ENCODE measurements at places on chromosomes 4 and X.
A peak's percentile ranks its signal among the peaks of the same experiment; 100 is the strongest.

DNA sequence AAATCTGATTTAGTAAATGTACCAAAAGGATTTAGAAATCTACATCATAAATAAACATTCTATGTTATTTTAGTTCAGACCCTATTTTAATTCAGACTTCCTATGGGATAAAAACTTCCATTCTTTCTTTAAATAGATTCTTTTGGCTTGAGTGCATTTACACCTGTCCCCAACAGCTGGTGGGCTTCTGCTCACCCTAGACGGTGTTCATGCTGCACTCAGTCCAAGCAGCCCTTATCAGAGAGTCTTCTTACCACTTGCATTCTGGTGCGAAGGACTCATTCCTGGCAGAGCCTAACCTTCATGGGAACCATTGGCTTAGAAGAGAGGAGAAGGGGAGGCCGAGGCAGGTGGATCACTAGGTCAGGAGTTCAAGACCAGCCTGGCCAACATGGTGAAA, 57.3 kb downstream of the NPNT start:
- DNase-seq, result no peak

GRCh38 chr4:53844551-53844950, 219.9 kb downstream of the CHIC2 start:
- no peak for DNase-seq

DNA sequence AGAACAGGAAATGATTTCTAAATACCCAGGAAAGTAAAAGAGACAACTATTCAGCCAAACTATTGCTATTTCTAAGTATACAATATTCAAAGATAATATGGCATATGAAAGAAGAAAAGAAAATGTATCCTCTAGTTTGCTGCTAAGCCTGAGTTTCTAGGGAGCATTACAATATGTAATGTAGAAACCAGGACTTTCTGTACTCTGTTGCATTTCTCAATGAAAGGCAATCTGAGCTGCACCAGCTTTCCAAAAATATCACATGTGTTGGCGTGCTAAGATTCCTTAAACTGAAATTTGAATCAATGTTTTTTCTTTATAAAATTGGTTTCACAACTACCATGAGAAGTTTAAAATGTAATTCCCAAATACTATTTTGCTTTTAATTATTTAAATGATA, 129.6 kb downstream of the ANK2 start:
- no peak for DNase-seq

DNA sequence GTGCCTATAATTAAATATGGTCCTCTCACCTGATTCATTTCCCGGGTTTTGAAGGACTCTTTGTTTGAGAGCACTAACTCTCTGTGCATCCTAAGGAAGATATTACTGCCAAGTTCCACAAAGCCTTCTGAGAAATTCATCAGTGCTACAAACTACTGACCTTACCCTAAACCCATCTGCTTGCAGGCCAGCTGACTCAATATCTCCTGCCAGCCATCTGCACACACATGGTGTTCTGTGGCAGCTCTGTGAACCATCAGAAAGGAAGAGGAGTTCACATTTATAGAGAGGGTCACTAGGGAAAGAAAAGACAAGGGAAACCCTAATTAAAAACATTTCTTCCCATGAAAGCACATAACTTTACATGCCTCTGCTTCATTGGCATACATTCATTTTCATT, 156.7 kb downstream of the ATP10D start:
- no peak for DNase-seq

GRCh38 chrX:74911494-74911893, 13.8 kb downstream of the NEXMIF start:
- no peak for DNase-seq

GRCh38 chr4:16259889-16260246, 33.6 kb upstream of the TAPT1 start:
- DNase-seq, result no peak

GRCh38 chr4:112975567-112976355, 73.7 kb upstream of the ANK2 start:
- DNase-seq, result no peak

DNA sequence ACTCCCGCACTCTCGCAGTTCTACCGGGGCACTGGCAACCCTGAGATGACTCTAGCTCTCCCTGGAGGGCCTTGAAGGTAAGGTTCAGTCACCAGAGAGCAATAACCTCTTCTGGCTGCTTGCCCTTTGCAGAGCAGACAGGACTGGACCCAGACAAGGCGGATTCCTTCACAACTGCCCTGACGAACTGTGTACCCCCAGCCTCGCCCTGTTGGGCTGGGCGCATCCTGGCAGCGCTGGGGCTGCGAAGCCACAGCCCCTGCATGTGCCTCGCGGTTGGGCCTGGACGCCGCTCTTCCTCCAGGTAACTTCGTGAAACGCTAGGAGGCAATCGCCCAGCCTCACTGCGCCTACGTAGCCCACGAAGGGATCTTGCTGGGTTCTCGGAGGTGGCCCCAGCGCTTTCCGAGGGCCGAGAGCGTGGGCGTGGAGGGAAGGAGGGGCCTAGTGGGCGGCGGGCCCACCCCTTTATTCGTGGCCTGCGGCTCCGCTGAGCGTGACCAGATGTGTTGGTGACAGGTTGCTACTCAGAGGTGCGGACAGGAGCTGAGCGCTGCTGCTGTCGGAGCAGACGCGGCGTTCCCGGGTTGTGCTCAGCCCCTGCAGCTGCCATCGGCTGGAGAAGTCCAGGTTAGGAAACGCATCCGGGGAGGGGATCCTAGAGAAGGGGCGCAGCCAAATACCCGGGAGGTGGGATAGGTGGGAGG, 1.9 kb upstream of the MAMLD1 start:
- DNase-seq, result no peak

DNA sequence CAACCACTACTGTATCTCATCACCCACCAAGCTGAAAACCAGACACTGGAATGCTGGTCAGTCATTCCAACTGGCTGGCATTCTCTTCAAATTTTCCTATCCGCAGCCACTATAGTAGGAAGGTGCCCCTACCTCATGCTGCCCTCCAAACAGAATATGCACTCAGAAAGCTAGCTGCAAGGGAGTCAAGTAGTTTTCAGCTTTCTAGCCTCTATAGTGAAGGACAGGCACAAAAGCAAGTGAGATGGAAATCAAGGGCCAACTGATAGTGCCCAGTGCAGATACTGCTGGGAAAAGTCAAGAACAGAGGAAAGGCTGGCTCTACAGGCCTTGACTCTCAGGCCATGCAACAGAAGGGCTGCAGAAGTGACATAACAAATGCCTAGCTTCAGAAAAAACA, 47.2 kb downstream of the BCOR start:
- no peak for DNase-seq

DNA sequence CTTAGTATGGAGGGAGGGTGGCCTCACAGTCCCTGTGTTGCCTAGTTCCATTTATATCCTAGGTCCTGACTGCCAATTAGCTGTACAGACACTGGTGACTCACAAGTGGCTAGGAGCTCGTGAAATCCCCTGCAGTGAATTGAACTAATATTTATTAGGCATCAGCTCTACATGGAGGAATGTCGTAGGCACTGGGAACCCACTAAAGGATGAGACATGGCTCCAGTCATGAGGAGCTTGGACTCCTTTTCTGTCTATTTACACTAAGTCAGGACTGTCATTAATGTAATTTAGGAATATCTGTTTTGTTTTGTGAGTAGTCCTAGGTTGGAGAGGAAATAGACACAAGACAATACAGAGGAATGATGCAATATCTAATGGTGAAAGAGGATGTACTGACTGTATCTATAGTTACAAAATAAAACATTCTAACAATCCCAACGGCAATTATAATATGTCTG, 67.7 kb downstream of the MID1IP1 start:
- peak; percentile 17 for DNase-seq

- no peak for DNase-seq
Measured at GRCh38 chr4:16752150-16752549, 146.3 kb downstream of the LDB2 start.

- no peak for DNase-seq
Measured at GRCh38 chr4:87540146-87541058, 11.2 kb upstream of the SPARCL1 start.

DNA sequence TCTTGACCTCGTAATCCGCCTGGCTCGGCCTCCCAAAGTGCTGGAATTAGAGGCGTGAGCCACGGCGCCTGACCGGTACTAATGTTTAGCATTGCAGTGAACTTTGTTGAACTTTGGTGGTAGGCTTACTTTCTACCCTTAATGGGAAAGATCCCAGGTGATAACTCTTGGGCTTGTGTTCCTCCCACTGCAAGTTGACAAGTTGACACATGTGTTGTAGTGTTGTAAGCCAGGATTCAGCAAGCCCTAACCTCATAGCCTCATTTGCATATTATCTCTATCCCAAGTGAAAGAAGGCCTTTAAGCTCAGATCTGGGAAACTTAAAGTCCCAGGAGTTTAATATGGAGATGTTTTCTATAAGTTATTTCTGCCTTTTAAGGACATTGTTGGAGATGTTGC, 80.0 kb upstream of the CLCN4 start:
- no peak for DNase-seq

GRCh38 chrX:133908223-133908955, 77.0 kb downstream of the GPC3 start:
- DNase-seq, result no peak

GRCh38 chr4:5237086-5237660, 185.9 kb downstream of the STK32B start:
- DNase-seq, result no peak

DNA sequence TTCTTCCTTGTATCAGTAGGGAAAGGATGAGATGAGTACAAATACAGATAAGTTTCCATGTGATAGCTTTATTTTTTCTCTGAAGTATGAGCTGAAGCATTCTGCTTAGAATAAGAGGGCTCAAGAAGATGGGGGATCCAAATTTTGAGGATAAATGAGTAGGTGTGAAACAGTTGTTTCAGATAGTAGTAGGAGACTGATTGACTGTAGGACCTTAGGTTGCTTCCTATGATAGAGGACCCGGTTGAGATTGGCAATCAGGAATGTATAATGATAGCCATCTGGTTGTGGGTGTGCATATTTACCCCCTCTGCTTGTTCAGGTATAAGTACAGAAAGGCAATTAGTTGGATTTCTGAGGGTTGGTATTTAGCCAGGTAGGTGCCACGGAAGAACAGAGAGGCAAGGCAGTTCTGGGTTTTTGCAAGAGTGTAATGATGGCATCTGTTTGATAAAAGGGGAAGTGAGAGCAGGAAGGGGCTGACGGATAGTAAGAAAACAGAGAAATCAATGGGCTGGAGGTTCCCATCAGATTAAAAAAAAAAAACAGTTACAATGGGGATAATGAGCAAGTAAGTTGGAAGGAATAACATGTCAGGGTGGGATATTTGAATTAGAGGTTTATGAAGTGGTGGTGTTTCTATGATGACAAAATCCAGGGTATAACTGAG, 13.7 kb downstream of the OCRL start:
- DNase-seq, result no peak

DNA sequence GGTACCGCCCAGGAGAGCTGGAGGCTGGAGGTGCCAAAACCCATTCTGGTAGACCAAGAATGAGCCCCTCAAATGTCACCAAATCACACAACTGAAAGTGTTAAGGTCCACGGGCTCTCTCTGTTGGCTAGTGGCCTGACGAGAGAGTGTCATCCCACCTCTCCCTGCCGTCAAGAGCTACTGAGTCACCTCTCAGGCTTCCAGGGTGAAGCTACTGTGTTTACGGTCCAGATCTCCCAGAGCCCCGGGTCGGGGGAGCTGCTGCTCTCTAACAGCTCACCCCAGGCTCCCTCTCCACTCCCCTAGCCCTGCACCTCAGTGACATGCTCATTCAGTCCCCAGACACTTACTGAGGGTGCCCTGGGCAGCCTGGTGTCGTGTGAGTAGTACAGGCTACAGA, 59.2 kb downstream of the ADGRG2 start:
- DNase-seq, result no peak

GRCh38 chrX:129818123-129818522, 25.6 kb downstream of the ZDHHC9 start:
- no peak for DNase-seq

DNA sequence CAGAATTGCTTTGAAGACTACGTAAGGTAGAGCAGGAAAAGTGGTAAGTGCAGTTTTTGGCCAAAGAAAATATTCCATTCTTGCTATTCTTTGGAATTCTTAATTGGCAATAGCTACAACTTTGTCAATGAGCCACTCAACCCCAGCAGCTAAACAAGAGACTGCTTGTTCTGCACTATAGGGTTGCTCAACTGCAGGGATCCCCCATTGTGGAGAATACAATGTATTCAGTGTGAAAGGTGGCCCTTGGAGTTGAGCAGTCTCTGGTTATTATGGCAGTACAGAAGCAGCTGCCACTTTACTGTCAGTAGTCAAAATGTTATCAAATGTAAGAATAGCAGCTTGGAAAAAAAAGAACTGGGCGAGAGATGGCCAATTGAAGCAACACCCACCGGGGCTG, 808.7 kb downstream of the CENPC start:
- DNase-seq, result no peak

GRCh38 chr4:80507507-80507906, 172.0 kb downstream of the CFAP299 start:
- no peak for DNase-seq

DNA sequence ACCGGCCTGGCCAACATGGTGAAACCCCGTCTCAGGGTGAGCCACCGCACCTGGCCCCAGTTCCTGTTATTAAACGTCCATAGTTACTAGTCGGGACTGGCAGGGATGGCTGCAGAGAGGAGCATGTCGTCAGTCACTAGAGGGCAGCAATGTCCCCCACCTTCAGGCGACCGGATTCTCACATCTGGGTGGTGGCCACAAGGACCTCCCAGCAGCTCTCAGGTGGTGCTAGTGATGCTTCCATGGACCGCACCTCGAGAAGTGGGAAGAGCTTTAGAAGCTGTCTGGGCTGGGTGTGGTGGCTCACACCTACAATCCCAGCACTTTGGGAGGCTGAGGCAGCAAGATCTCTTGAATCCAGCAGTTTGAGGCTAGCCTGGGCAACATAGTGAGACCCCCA, 13.3 kb upstream of the IL3RA start:
- peak; percentile 66 for DNase-seq

GRCh38 chrX:10514891-10515290, 105.5 kb downstream of the MID1 start:
- no peak for DNase-seq

DNA sequence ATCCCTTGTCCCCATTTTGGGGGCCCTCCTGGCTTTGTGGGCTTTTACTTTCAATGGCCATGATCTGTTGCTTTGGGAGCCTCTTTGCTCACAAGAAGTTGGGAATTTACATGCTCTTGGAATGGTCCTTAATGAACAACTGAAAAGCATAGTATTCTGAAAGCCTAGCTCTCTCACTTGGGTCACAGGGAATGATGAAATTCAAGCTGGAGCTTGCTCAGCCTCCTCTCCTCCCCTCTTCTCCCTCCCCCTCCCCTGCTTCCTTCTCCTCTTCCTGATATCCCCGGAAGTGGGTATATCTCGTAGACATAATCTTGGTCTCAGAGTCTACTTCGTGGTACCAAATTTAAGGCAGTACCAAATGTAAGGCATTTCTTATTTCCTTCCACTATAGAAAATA, 400.6 kb upstream of the NR3C2 start:
- no peak for DNase-seq

GRCh38 chrX:11437642-11438379, 144.6 kb downstream of the AMELX start:
- no peak for DNase-seq

- no peak for DNase-seq
Measured at GRCh38 chr4:10891866-10892265, 207.3 kb upstream of the CLNK start.

DNA sequence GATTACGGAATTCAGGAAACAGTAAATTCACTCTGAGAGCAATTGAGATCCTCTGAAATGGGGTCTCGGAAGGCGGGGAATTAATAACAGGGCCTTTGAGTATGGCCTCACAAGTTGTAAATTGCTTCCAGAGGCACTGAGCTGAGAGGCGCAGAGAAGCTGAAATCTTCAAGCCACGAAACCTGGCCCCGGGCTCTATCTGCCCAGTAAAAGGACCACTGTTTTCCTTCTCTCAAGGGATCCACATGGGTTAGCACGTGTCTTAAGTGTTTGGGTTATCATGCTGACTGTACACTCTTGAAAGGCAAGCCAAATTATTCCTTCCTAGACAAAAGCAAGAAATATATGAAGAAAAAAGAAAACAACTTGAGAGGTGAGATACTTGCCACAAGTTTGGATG, 1012.9 kb upstream of the FTHL17 start:
- DNase-seq, result no peak
